Jurkat, Clone E6-1 (cell line): ENCODE measurements at places on chromosomes 1 and 21.

GRCh38 chr1:149997585-149998262 lies 12.8 kb downstream of the OTUD7B start:
- no peak for DNase-seq

GRCh38 chr1:53732409-53732808 lies 6.6 kb downstream of the GLIS1 start:
- DNase-seq: no peak

GRCh38 chr1:156859523-156860112 lies 701 bp upstream of the INSRR start:
- no peak for DNase-seq

DNA sequence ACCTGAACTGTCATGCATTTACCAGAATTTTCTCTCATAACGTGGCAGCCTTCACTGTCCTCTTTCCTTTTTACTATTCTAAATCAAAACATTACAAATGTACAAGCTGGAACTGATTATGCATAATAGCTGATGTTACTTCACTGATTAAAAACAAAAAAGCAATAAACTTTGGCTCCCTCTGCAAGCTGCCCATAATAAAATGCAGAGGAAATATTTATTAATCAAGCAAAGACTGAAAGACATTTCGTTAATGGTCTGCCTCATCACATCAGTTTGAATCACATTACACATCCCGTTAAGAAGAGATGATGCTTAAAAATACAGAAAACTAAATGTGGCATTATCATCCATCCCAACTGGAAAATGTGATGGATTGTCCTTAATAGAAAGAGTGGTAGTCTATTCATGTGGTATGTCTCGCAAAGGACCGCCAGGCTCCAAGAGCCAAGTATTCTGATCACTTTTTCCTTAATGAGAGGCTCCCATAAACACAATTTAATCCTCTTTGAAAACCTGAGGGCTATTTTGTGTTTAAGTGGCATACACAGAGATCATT lies 225.3 kb downstream of the RGS7 start:
- no peak for DNase-seq

GRCh38 chr21:46294647-46295176 lies 8.6 kb downstream of the YBEY start:
- no peak for DNase-seq

DNA sequence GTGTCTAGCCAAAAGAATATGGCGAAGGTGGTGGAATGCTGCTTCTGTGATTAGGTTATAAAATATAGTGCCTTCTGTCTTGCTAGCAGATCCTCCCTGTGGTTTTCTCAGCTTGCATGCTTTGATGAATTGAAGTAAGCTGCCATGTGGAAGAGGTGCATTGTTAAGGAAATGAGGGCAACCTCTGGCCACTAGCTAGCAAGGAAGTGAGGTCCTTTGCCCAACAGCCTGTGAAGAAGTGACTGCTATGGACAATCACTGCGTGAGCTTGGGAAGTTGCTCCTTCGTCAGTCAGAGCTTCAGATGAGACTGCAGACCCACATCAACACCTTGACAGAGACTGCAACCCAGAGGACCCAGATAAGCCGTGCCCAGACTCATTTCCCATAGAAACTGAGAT lies 109.4 kb downstream of the GIPC2 start:
- DNase-seq: peak; percentile 21

DNA sequence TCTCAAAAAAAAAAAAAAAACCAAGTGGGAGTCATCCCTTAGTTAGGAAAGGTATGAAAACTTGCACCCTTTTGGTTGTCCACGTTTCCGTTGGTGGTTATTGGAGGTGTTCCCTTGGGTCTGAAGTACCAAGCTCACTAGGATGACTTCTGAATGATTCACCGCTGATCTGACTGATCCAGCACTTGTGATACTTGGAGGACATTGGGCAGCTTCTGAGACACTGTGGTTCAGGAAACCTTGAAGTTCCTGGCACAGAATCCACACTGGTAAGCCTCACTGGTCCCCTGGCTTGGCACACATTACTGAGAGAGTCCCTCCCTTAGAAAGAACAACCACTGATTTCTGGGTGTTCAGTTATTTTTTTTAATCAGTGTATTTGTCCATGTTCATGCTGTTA lies 91.9 kb downstream of the RYR2 start:
- DNase-seq: no peak

DNA sequence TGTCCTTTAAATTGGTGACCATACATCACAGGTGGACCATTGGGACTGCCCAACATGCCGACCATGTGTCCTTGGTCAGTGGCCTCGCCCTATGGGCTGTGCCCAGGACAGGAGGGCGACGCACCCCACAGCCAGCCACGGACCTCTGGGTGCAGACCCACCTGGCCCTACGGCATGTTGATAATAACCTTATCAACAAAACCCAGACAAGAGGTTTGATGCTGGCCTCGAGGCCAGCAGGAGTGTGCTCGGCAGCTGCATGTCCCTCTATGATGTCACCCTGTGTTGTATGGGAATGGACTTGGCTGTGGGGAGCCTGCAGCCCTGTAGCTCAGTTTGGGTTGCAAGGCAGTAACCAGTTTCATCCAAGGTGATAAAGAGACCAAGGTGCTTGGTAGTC lies 32.1 kb downstream of the SLC37A1 start:
- DNase-seq: no peak

DNA sequence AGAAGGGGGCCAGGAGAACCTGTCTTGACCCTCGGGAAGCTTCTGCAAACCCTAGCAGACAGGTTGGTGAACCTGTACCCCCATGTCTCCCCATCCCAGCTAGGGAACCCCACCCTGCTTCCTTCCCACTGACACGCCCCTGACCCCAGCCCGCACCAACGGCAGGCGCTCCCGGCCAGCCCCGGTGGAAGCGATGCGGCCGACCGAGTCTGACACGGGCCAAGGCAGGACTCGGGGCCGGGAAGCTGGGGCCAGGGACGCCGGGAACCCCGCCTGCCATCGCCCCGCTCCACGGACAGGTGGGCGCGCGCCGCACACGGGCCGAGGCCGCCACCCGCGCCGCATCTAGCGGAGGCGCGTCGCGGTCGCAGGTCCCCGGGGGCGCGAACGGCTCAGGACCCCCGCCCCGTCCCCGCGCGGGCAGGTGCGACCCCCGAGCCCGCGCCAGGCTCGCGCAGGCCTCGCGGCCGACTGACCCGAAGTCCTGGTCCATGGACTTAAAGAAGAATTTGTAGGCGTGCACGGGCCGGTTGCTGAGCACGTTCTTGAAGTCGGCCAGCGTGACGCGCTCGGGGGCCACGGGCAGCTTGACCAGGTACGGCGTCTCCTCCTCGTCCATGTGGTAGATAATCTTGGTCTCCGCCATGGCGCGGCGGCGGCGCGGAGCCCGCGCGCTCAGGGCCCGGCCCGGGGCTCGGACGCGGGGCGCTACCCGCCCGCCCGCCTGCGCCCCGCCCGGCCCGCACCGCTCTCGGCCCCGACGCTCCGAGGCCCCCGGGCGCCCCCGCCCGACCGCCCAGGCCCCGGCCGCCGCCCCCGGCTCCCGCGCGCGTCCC lies 580 bp downstream of the DVL1 start:
- no peak for DNase-seq

DNA sequence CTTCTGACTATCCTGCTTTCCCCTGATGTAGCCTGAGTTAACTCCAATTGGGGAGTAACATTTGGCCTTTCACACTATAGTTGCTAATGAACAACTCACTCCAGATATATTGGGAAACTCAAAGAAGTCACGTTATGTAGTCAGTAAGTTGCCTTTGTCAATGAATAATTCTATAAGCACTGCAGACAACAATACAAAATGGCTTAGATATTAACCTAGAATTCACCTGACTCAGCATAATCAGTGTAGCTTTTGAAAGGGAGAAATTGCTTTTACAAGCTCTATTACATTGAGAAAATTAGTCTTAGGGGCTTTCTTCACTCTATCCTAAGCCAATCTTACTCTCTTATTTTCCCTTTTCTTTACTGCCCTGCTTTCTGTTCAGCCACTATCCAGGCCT lies 303.5 kb upstream of the NR5A2 start:
- no peak for DNase-seq

- no peak for DNase-seq
Observed at GRCh38 chr1:166859597-166859996, 16.5 kb downstream of the TADA1 start.

DNA sequence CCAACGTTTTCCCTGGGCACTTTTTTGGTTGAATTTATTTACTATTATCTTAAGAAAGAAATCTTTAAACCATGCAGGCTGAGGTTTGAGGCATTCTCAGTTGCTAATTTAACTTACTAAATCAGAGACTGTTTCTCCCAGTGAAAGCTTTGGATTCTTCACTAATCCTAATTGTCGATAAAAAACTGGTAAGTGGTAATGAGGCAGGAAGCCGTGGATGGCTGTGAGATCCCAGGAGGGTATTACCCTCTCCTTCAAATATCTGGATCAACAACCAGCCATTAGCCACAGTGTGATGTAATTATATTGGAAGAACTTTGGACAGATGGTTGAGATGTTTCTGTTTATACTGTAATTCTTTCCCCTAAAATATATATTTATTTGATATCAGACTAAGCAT lies 485.0 kb downstream of the DISC1 start:
- no peak for DNase-seq

- DNase-seq: peak; percentile 41
Observed at GRCh38 chr1:53860967-53861411, 22.9 kb upstream of the NDC1 start.

DNA sequence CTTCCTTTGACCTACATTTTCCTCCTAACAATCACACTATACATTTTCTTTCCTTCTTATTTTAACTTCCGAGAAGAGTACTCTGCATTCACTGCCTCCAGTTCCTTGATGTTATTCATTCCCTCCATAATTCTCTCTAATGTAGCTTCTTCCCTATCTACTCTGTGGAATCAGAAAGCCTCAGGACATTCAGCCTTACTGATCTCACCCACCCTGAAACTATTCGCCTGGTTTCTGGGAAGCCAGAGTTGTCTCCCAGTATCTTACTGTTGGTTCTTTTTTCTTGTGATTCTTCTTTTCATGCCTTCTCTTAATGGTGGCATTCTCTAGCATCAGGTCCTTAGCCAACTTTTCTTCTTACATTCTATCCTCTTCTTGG lies 45.5 kb downstream of the WDR64 start:
- no peak for DNase-seq

- DNase-seq: no peak
Observed at GRCh38 chr1:231715816-231716722, 89.5 kb downstream of the DISC1 start.

DNA sequence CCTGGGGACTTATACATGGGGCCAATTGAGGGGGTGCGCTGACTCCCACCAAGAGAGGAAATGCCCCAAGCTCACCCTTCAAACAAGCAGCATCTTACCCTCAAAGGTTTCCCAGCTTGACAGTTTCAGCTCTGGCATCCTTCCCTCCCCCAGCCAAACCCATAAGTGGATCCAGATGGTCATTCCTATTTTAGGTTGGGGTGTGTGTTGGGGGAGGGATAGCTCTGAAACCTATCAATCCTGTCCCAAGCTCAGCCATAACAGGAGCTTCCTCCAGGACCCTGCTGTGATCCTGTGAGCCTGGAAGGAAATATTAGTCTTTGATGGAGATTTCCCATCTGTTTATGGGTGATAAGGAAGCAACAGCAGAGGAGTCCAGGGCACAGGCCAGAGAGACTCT lies 3.4 kb upstream of the TMEM222 start:
- no peak for DNase-seq

DNA sequence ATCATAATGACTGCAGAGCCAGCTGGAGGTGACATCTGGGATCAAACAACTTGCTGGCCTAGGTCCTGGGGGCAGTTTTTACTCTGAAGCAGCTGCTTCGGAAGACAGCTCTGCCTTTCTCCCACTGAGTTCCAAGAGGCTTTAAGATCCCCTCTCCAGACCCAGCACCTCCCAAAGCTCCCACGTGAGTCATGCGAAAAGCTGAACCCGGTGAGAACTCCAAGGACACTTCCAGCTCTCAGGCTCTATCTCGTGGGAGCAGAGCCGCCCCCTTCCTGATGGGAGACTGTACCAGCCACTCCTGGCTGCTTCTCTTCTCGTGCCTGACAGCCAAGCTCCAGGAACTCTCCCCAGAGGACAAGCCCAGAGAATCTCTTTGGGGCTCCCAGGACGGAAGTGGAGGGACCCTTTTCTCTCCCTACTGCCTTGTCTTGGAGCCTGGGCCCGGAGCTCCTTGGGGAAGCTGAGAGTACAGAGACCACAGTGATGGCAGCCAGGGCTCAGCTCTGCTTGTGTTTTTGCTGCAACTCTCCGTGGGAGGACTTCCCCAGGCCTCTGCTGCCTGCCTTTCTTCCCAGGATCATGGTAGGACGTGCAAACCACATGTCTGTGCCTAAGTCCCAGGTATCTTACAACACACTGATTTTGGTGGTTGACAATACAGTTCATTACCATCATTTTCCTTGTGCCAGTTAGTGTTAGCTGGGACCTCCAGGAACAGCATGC lies 40.6 kb downstream of the STUM start:
- DNase-seq: no peak

DNA sequence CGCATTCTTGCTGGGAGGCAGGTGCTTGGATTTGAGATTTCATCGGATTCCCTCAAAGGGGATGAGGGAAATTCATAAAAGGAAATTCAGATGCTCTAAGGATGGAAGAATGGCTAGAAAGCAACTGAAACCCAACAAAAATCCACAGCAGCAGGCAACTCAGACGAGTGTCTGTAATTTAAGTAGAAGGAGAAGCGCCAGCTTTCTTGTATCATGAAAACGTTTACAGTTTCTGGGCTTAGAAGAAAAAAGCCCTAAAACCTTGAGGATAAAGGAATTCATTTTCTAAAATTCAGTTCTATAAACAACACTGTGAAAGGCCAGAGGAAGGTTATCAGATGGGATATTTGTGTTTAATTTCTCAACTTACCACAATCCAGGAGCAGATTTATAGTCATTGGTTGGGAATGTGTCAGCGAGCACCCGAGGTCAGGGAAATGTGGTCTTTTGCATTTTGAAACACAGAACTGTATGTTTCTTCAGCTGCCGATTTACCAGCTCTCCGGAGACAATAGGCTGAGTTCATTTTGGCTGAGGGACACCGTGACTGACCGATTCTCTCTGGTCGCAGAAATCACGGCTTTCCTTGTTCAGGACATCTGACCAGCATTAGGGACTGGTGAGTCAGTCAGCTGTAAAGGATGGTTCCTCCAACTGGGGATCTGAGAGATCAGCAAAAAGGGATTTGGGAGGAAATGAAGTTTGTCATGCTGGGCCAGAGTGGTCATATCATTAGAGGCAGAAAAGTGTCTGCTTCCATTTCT lies 111.6 kb upstream of the ERRFI1 start:
- DNase-seq: no peak

DNA sequence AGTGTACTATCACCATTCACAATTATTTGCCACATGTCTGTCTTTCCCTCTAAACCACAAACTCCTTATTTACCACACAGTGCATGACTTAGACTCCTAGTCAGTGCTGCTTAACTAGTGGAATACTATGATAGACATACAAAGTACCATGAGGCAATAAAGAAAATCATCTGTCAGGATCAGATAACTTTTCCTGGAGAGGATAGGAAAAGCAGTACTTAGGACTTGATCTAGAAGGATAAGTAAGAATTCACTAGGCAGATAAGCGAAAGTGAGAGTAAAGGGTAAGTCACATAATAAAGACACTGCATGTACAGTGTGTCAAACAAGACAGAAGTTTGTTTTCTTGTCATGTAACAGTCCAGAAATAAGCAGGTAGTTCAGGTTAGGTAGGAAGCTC lies 21.2 kb upstream of the TSPAN1 start:
- no peak for DNase-seq
